Mammary epithelial cell (primary cell): ENCODE measurements at places on chromosomes 4 and X.
A peak's percentile ranks its signal among the peaks of the same experiment; 100 is the strongest.

DNA sequence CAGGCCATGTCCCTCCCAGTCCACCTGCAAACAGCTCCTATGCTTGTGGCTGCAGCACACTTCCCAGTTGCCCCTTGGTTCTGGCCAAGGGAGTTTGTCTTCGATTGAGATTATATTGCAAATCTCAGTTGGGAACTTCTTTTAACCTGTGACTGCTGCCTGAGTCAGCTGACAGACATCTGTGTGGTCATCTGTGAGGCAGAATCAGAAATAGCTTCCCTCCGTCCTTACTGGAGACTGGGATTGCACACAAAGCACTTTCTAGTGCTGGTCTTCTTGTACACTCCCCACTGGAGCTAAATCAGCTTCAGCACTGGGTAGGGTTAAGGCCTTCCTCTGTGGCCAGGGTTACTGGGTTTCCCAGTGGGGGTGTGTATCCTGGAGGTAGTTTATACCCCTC lies 34.3 kb downstream of the ZNF330 start:
- DNase-seq: no peak

DNA sequence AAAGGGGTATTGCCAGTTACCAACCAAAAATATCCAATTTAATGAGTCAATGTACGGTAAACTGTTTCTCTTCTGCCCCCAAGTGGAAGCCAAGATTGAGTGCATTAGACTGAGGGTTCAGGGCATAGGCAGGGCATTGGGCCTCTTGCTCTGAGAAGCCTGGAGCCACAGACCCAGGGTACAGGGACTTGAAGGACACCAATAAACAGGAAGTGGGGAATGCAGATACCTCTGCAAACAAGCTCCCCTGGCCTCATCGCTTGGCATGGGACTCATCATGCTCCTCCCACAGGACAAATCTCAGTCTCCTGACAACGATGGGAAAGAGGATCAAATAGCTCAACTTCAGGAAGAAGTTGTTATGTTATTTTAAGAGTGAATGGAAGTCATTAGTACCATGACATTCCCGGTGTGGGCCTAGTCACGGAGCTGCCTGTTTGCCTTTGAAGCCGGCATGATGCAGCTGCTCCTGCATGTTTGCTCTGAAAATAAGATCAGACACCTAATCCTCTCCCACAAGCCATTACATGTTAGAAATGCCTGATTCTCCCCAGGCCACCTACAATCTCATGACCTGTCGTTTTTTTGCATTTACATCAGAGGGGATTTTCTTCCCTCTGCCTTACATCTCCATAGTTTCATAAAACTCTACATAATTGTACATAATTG lies 224.2 kb downstream of the RCHY1 start:
- peak; percentile 7 for DNase-seq

- peak; percentile 19 for DNase-seq
These were observed 152.6 kb downstream of the GRIA3 start for GRCh38 chrX:123336666-123337065.

GRCh38 chrX:7334253-7334935 lies 186.4 kb upstream of the PUDP start:
- DNase-seq: no peak

DNA sequence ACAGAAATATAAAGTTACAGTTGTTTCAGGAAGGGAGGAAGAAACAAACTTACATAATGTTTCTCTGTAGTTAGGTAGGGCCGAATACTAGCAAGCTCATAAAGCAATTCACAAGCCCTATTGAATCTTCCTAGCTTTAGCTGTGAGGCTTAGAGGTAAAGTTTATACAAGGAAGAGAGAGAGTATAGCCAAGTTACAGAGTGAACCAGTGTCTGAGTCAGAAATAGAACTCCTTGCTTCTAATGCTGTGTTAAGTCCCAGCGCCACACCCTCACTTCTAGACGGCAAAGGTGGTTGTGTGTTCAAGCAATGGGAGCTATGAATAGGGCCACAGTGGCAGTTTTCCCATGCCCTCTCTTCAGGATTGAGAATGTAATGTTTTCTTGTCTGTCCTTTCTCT lies 6.1 kb downstream of the LPAR4 start:
- no peak for DNase-seq

GRCh38 chr4:99642725-99643489 lies 14.7 kb downstream of the C4orf54 start:
- DNase-seq: no peak

DNA sequence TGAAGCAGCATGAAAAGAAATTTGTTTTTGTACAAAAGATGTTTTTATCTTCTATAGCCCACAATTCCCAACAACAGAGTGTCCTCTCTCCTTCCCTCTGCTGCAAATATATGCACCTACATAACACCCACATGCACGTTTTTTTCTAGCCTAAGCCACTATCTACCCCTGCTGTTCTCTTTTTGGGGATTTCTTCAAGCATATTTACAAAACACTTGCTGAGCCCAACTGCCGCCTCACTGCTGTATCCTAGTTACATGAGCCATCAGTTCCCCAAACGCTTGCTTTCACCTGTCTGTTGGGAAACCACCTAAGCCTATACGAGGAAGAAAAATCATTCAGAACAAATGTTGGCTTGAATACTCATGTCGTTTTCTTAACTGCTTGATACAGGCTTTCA lies 127.2 kb downstream of the CHRNA9 start:
- no peak for DNase-seq

DNA sequence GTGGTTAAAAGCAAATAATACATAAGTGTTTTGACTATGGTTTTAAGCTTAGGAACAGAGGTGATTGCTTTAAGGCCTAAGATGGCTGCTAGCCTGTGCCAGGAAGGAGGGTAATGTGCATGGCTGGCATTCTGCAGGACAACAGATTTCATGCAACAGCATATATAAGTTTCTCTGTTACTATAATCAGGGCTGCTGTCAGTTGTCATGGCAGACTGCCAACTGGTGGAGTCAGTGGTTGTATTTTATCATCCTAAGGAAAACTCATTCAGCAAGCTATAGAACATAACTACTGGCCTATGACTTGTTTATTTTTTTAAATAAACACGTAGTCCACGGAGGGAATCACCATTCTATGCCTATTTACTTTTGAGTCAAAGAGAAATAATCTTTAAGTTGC lies 77.7 kb upstream of the DCAF8L1 start:
- DNase-seq: no peak

GRCh38 chrX:108131471-108131870 lies 39.9 kb downstream of the ATG4A start:
- no peak for DNase-seq

GRCh38 chr4:55910140-55910539 lies 38.6 kb upstream of the CEP135 start:
- DNase-seq: peak; percentile 20

DNA sequence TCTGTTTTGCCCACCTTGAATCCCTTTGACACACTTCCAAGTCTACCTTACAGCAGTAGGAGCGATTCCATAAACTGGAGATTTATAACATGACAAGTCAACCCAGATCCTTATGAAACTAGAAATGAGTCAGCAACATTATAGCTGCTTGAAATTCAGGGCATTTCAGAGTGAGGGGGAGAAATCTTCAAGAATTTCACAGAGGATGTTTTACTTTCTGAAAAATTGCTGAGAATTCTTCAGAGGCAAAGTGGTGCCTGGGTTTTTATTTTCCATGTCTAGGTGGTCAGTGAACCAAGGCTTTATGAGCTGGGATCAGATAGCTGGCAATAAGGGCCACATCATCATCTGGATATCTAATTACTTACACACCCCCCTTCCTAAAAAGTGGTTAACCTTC lies 119.8 kb downstream of the PPARGC1A start:
- no peak for DNase-seq

GRCh38 chr4:109412776-109413175 lies 20.8 kb upstream of the SEC24B start:
- DNase-seq: no peak

- DNase-seq: no peak
These were observed 179.6 kb upstream of the RBPJ start for GRCh38 chr4:26141051-26141721.

- no peak for DNase-seq
These were observed 108.0 kb upstream of the PBDC1 start for GRCh38 chrX:76064825-76065224.

DNA sequence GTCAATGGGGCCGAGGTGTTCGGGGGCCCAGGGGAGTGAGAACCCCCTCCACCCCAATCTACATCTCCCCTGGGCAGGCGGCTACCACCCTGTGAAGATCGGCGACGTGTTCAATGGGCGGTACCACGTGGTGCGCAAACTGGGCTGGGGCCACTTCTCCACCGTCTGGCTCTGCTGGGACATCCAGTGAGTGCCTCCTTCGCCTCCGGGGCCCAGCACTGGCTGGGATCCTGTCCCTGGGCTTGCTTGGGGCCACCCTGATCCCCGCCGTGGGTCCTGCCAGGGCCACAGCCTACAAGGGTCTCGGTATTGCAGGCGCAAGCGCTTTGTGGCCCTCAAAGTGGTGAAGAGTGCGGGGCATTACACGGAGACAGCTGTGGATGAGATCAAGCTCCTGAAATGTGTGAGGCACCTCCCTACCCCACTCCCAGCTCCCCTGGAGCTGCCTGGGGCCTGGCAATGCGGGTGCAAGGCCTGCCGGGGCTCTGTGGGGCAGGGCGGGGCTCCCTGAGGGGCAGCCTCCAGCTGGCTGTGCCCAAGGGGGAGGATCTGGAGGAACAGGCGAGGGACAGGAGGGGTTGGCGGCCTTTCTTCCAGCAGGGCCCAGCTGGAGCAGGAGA lies 697 bp downstream of the SRPK3 start:
- DNase-seq: no peak

GRCh38 chrX:105461016-105461415 lies 240.5 kb upstream of the TEX13A start:
- peak; percentile 81 for DNase-seq

GRCh38 chr4:112931001-112931400 lies 118.5 kb upstream of the ANK2 start:
- DNase-seq: no peak

DNA sequence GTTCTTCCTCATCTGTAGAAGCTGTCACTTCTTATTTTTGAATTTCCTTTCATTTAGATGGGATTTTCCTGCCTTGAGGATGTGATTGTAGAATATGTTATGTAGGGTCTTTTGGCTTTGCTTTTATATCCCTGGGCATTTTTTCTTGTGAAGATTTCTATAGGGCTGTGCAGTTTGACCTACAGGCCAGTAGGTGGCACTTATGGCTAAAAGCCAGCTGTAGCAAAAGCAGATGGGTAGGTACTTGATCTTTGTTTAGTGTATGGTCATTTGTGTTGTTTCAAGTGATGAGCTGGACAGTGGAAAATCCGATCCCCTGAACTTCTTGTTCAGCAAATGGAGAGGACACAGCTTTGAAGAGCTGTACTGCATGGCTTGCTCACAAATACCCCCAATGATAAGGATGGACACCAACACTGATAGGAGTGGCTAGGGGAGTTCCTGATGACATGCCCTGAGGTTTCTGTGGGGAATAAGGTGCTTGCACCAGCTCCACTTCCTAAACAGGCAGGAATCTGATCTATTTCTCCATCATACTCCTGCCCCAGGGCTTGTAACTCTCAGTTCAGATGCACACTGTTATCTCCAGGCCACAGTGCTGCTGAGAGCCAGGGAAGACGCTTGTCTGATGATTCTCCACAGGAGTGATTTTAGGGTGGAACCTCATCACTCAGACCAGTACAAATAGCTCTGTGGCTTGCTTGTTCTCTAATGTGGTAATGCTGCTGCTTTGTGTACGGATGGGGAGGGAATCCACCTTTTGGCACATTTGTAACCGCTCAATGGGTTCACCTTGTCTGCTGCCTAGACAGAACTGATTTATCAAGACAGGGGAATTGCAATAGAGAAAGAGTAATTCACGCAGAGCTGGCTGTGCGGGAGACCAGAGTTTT lies 417.1 kb upstream of the MAGEB16 start:
- DNase-seq: peak; percentile 42

GRCh38 chr4:88831031-88831430 lies 133.4 kb upstream of the NAP1L5 start:
- no peak for DNase-seq

DNA sequence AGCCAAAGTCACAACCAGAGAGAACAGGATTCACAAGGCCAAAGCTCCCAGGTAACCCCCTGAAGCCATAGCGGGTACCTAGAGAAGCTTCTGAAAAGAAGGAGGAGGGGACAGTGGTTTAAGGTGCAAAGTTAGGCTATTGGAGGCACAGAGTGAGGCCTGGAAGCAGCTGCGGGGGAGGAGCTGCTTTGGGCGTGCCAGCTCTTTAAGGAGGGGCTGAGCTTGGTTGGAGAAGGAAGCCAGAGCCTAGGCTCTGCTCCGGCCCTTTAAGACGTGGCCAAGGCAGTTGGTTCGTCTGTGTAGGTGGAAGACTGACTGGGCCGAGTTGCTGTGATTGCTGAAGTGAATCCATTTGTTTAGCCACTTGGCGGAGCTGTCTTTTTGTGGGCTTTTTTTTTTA lies 1.5 kb downstream of the KLF8 start:
- peak; percentile 81 for DNase-seq

- no peak for DNase-seq
These were observed 6.3 kb upstream of the SH3KBP1 start for GRCh38 chrX:19893727-19894126.

GRCh38 chr4:77465271-77465670 lies 140.3 kb upstream of the CXCL13 start:
- DNase-seq: peak; percentile 28

DNA sequence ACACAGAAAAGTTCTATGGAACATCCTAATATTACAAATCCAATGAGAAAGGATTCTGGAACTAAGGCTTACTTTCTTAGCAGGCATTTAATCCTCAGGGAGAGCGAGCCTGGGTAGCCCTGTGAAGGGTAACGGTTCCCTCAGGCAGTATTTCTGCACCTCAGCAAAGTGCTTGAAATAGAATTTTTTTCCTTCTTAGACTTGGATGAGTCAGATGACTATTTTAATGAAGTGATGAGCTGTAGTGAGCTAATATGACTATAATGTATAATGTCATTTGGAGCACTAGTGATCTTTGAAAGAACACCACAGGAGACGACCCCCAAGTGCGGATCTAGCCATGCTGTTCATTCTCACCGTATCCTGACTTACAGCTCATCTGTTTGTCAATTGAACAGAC lies 493.0 kb upstream of the FAM241A start:
- no peak for DNase-seq

GRCh38 chr4:43243433-43244116 lies 351.1 kb downstream of the GRXCR1 start:
- no peak for DNase-seq

GRCh38 chrX:24264383-24264782 lies 49.5 kb downstream of the SUPT20HL2 start:
- DNase-seq: peak; percentile 24

DNA sequence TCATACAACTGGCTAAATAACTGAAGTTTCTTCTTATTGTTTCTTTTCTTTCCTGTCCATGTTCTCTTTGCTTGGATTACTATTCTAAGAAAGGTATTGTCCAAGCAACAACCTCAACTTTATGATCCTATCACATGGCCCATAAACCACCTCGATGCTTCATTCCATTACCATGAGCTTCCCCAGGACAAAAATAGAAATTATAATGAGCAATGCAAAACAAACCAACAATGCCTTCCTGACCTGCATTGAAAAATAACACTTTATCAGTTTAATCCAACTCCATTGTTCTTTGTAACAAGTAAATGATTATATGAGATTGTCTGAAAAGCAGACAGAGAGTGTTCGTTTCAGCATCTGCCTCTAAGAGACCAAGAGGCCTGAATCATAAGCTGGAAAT lies 148.8 kb downstream of the HS6ST2 start:
- DNase-seq: no peak
